ENCODE measurements at places on chromosomes 1 and 21.

GRCh38 chr1:24501371-24502064, 1.1 kb upstream of the RCAN3 start:
- no peak for DNase-seq

GRCh38 chr21:25462517-25462971, 144.7 kb downstream of the MRPL39 start:
- no peak for DNase-seq

DNA sequence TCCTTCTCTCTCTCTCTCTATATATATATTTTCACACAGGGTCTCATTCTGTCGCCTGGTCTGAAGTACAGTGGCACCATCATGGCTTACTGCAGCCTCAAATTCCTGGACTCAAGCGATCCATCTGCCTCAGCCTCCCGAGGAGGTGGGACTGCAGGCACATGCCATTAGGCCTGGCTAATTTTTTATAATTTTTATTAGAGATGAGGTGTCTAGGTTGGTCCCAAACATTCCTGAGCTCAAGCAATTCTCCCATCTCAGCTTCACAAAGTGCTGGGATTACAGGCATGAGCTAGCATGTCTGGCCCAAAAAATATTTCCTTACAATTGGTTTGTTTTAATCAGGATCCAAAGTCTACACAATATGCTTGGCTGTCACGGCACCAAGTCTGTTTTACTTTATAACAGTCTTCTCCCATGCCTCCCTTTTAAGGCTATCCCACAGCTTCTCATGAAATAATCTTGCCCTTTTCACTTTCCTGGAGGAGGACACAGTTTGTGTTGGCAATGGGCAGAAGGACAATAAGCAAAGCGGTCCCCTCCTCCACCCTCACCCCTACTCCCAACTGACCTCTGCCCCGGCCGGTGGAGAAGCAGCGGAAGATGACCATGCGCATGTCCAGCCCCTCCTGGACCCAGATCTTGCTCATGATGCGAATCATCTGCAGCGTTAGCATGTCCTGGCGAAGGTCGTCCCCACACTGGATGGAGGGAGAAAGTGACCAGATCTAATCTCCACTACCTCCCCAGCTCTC, 28.2 kb upstream of the PPP1R15B start:
- no peak for DNase-seq

GRCh38 chr1:210123383-210123782, 109.2 kb upstream of the SERTAD4 start:
- DNase-seq: no peak

- no peak for DNase-seq
These were observed 31.0 kb upstream of the PPP1R15B start for GRCh38 chr1:204442376-204443259.

DNA sequence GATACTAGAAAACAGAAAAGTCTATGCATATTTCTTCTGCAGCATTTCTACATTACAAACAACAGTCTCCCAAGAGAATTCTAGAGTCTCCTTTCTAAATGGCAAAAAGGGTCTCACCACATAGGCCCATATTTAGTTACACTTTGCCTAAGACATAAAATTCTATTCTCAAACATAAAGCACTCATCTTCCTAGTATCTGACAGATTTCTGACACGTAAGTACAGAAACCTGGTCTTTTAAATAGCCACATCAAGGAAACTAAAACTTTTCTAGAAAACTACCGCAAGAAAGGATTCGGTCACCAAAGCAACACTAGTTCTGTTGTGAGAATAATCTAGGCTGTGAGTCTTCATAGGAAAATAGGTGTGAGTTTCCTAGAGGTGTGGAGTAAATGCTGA, 33.6 kb upstream of the CTSK start:
- no peak for DNase-seq

DNA sequence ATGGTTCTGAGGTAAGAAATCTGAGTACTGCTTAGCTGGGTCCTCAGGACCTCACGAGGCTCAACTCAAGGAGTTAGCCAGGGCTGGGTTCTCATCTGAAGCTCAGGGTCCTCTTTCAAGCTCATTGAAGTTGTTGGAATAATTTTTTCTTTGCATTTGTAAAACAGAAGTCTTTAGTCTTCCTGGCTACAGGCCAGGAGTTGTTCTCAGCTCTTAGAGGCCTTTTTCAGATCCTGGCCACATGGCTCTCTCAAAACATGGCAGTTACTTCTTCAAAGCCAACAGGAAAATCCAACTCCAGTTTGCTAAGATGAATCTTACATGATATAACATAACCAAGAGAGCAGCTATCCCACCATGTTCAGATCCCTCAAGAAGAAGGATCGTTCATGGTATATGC, 92.3 kb upstream of the CHODL start:
- DNase-seq: no peak

- no peak for DNase-seq
These were observed 66.4 kb downstream of the DMRTB1 start for GRCh38 chr1:53525595-53525994.

- DNase-seq: no peak
These were observed 124.7 kb downstream of the RABGAP1L start for GRCh38 chr1:174284052-174284451.

DNA sequence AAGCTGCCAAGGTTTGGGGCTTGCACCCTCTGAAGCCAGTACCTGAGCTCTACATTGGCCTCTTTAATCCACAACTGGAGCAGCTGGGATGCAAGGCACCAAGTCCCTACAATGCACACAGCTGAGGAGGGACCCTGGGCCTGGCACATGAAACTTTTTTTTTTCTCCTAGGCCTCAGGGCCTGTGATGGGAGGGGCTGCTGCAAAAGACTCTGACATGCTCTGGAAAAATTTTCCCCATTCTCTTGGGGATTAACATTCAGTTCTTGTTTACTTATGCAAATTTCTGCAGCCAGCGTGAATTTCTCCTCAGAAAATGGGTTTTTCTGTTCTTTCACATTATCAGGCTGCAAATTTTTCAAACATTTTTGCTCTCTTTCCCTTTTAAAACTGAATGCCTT, 1072.2 kb downstream of the BRINP3 start:
- DNase-seq: no peak

DNA sequence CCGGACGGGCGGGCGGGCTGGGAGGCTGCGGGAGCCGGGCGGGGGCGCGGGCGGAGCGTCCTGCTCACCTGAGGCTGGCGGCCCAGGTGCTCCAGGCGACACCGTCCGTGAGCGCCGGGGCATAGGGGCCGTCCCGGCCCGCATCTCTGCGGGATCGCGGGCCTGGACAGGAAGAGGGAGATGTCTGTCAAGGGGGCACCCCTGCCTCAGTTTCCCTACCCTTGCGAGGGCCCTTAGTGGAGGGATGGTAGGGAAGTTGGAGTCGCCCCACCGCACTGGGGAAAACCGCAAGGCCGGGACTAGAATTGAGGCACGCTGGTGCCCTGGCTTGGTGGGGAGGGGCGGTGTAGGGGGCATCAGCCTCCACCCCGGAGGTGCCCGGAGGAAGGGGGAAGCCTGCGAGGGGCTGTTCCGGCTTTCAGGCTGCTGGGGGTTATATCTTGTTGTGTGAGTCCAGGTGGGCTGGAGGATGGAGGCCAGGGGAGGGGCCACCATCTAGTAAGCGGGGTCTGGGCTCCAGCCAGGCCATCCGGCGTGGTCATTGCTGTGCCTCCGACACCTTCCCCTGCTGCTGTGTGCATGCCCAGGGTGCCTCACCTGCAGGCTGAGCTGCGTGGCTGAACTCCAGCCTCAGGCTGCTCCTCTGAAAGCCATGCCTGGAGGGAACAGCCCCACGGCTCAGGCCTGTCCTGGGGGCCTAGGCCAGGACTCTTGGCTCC, 580 bp downstream of the VWA1 start:
- no peak for DNase-seq

- DNase-seq: no peak
These were observed 44.2 kb downstream of the EPHB2 start for GRCh38 chr1:22754824-22755223.

- DNase-seq: no peak
These were observed 22.3 kb downstream of the FMO2 start for GRCh38 chr1:171207377-171207776.

DNA sequence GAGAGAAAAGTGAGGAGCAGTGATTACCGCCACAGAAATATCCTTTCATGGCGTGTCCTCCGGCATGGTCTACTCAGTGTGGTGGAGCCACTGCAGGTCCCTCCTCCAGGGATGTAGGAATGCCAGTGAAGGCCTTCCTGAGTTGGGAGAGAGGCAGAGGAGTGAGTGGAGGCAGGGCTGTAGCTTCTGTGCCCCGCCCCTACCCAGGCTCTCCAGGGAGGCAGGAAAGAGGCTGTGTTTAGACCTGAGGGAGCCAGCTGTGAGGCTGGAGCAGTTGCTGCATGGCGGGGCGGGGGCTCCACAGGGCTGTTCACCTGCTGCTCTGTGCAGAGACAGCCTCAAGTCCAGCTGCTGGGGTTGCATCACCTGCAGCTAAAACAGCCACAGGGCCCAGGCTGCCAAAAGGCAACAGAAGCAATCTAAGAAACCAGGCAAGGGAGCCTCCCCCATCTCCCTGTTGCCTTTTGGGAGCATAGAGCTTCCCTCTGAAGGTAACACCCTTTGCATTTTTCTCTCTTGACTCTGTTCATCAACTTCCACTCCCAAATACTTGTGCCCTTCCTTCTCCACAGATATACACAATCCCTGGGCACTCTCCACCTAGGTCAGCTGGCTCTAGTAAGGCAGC, 801 bp upstream of the ANXA9 start:
- DNase-seq: no peak

- DNase-seq: no peak
These were observed 157.6 kb upstream of the SOD1 start for GRCh38 chr21:31501926-31502325.

DNA sequence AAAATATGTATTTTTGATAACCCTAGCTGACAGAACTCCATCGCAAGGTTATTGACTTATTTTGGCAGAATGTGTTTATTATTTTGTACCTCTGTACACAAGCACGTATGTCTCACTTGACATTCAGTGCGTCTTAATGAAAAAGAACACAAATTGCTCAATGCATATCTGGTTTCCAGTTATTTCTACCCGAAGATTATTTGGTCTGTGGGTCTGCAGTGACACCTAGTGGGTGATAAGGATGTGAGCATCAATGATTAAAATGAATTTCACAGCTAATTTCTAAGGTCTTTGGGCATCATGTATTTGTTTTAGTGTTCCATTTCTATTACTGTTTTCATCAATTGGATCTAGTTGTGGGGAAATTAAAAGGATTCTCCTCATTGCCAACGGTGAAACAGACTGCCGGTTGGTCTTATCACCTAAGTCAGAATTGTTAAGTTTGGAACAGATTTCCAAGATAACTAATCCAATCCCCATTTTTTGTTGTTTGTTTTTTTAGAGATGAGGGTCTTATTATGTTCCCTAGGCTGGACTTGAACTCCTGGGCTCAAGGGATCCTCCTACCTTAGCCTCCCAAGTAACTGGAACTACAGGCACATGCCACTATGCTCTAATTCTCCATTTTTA, 13.9 kb downstream of the DDX20 start:
- DNase-seq: peak; percentile 13

DNA sequence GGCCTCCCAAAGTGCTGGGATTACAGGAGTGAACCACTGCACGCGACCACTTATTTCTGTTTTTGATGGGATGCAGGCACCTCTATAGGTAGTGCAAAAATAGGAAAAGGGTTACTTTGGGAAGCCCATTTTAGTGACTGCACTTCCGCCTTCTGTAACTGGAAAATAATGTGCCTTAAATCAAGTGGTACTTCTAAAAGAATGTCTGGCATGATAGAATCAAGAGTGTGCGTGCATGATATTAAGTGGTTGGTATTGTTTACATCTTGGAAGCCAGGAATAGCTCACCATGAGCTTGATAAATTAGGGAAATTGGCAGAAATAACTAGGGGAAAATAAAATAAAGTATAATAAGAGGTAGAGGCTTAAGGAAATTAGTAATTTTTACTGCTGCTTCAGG, 1067.0 kb downstream of the ADGRL2 start:
- no peak for DNase-seq

- no peak for DNase-seq
These were observed 138.2 kb downstream of the ZNF326 start for GRCh38 chr1:90133133-90133532.

GRCh38 chr1:42692461-42692860, 10.2 kb downstream of the YBX1 start:
- DNase-seq: no peak

DNA sequence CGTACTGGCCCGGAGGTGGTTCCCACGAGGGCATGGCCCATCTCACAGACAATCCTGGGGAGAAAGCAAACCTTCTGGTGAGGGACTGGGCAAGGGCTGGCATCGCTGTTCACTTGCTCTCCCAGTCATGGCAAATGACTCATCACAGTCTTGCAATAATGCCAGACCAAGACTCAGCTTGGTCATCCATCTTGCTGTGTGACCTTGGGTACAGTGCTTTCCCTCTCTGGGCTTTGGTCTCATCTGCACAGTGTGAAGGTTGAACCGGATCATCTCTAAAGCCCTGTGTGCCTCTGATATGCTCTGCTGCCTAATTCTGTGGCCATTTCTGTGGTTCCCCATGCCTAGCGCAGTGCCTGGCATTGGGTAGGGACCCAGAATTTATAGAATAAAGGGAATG, 143.6 kb upstream of the CD34 start:
- no peak for DNase-seq

- no peak for DNase-seq
These were observed 216.7 kb upstream of the ZC3H12A start for GRCh38 chr1:37257646-37258045.

- DNase-seq: no peak
These were observed 32.3 kb upstream of the ETS2 start for GRCh38 chr21:38773099-38774061.

- DNase-seq: no peak
These were observed 7.9 kb downstream of the SLAMF7 start for GRCh38 chr1:160746836-160747500.

- no peak for DNase-seq
These were observed 28.5 kb upstream of the CADM3 start for GRCh38 chr1:159142726-159143510.

DNA sequence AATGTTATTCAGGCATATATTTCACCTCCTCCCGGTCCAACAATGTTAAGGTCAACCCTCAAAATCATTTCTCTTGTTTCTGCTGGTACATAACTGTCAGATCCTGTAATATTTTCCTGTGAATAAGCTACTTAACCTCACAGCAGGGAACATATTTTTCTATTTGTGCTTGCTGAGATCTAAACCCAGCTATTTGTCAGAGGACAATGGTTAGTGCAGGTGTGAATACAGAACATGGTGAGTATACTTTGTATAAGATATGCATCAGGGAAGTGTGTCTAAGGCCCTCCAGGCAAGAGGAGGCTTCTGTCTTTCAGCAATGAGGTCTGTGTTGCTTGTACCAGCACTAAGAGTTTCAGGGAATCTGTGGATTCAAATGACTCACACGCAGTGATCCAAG, 970.6 kb downstream of the NCAM2 start:
- no peak for DNase-seq

- DNase-seq: no peak
These were observed 9.3 kb downstream of the SLC25A24 start for GRCh38 chr1:108190686-108191416.

GRCh38 chr1:1358433-1359271, at the start of gene MXRA8:
Gene MXRA8 (minus strand): TSS chr1:1358555. CDS start chr1:1358504, 51 bp downstream.
- no peak for DNase-seq

GRCh38 chr1:175152006-175152652, 40.4 kb downstream of the KIAA0040 start:
- peak; percentile 51 for DNase-seq

GRCh38 chr1:43008115-43009060, 49.7 kb upstream of the SLC2A1 start:
- DNase-seq: no peak

GRCh38 chr1:19356266-19356665, 44.1 kb downstream of the SLC66A1 start:
- DNase-seq: no peak

Data from stimulated activated CD8-positive, alpha-beta memory T cell treated with anti-CD3 and anti-CD28 coated beads, Interleukin-7, amount 100 ng/mL, for 1 hour (primary cell).